ENCODE measurements at places on chromosomes 6 and 20.

GRCh38 chr20:37524859-37525708 lies 2.6 kb downstream of the BLCAP start:
- DNase-seq: peak; percentile 67

- DNase-seq: no peak
Measured at GRCh38 chr6:56820060-56820459, 134.8 kb upstream of the BEND6 start.

- DNase-seq: peak; percentile 25
Measured at GRCh38 chr20:62822788-62823651, 6.2 kb downstream of the COL9A3 start.

DNA sequence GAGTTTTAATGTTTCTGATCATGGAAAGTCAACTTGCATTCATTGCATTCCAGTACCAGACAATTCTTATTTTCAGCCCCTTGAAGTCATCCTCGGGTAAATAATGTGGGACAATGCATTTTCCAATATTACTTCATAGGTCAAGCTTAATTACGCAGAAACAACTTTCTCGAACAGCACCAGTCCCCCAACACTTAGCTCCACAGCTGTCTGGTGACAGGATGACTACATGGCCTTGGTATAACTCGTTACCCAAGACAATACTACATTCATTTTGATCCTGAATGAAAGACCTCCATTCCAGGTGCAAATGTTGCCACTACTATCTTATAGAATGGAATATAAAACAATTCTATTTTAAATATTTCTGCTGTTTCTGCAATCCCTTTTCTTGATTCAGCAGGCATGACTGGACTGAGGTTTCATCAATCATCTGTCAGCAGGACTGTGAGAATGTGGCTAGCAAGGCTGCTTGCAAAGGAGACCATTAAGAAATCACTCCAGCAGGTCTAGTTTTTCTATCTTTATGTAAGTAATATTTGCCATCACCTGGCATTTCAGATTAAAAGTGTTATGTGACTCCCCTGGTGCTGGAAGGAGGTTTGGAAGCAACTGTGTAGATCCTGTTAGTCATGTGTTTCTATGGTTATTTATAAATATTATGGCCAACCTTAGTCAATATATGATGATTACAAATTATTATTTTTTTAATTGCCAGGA lies 147.9 kb downstream of the HAO1 start:
- no peak for DNase-seq

DNA sequence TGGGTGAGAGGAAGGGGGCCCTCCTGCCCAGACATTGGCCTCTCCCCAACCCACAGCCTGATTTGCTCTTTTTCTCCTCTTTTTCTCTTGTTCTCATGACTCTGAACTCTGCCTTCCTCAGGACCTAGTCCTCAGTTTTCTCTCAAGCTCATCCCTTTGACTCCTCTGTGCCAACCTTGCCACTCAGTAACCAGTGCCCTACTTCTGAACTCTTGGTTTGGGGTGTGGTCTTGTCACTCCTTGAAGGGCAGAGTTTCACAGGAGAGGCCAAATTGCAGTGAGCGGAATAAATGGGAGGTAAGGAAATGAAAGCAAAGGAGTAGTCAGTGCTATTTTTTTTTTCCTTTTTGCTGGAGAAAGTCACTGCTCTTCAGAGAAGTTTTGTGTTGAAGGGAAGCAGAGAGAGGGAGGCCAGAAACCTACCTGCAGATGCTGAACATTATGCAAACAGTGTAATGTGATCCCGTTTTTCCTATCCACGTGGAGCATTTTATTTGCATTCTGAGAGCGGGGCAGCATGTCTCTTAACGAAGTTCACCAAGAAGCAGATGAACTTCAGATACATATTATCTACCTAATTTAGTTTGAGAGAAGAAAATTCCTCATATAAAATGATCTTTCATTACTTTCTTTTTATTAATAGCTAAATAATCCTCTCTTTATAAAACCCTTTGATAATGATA lies 26.9 kb downstream of the CFAP61 start:
- no peak for DNase-seq

DNA sequence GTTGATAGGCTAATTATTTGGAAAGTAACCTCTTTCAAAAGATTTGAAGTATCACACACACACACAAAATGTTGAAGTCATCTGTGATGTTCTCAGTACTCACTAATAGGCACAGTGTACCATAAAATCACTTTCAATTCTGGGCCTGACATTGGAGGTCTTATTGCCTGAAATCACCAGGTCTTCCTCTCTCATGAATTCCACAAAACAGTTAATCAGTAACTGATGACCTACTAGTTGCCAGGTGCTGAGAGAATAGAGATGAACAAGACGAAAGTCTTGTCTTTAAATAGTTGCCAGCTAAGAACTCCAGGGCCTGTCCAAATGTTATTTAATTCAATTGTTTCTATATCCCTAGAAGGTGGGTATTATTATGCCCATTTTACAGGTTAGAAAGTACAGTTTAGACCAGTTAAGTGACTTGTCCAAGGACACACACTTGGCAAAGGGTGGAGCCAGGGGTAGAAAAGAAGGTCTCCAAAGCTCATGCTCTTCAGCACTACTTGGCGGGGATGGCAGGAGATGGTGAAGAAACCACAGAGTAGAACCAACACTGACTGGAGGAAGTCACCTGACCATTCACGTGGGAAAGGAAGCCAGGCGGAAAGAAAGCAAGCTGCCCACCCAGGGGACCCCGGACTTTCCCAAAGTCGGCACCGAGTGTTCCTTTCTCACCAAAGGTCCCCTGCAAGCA lies 116.4 kb downstream of the KIF6 start:
- DNase-seq: no peak

DNA sequence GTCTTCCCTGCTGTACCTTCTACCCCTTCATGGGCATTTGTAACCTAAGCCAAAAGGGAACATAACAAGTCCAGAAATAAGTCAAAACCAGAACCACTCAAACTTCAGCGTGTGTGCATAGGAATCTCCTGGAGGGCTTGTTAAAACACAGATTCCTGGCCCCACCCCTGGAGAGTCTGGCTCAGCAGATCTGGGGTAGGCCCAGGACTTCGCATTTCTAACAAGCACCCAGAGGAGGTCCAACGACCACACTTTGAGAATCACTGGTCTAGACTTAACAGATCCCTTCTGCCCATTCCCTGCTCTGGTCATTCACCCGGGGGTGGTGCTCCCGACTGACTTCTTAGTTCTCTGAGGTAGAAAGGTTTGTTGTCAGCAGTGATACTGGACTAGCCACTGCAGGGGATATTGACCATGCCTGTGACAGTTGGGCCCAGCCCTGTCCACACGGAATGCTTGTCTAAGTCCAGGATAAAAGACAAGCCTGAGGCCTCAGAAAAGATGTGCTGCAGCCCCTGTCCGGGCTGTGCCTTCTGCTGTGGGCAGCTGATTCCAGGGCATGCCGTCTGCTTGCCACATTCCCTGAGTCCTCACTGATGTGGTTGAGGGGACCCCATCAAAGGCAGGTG lies 68.6 kb downstream of the SYNJ2 start:
- no peak for DNase-seq

- DNase-seq: no peak
Measured at GRCh38 chr6:21327326-21328112, 266.0 kb upstream of the SOX4 start.

DNA sequence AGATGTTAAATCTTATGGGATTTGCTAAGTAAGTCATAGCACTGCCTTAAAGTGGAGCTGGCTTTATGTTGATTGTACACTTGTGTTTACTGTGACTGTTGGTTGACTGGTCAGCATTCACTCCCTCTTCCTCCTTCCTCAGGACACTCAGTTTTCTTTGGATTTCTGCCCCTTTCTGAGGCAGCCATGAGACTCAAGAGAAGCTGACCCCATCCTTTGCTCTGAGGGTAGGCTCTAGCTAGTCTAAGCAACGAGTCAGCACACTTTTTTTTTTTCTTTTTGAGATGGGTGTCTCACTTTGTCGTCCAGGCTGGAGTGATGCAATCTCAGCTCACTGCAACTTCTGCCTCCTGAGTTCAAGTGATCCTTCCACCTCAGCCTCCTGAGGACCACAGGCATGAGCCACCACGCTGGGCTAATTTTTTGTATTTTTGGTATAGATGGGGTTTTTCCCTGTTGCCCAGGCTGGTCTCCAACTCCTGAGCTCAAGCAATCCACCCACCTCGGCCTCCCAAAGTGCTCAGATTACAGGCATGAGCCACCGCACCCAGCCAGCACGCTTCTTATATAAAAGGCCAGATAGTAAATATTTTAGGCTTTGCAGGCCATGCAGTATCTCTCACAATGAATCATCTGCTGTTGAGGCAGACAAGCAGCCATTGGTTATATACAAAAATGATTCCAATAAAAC lies 191.4 kb downstream of the NFATC2 start:
- no peak for DNase-seq

GRCh38 chr20:16554766-16555543 lies 18.3 kb downstream of the KIF16B start:
- DNase-seq: no peak

- DNase-seq: no peak
Measured at GRCh38 chr6:89731924-89732567, 87.5 kb downstream of the MDN1 start.

DNA sequence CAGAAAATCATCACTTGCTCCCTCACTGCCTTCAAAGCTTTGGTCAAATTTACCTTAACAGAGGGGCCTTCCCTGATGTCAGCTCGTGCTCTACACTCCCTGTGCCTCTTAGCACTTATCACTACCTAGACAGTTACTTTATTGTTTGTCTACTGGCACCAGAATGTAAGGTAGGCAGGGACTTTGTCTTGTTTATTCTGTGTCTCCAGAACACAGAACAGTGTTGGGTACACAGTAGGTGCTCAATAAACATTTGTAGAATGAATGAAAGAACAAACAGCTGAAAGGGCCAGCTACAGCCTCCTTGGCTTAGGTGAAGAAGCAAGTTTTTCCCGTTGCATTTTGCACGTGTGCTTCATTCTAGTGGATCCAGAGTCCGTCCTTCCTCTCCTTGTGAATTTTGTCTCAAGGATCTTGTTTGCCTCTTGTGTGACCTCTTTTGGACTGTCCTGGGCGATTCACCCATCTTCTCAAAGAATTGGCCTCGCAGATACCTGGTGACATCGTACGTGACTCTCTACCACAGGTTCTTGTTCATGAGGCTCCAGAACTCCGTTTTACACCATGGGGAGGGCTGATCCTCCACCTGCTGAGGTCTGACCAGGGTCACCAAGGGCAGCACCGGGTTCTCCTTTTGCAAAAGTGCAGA lies 84.2 kb upstream of the ARMC2 start:
- no peak for DNase-seq

DNA sequence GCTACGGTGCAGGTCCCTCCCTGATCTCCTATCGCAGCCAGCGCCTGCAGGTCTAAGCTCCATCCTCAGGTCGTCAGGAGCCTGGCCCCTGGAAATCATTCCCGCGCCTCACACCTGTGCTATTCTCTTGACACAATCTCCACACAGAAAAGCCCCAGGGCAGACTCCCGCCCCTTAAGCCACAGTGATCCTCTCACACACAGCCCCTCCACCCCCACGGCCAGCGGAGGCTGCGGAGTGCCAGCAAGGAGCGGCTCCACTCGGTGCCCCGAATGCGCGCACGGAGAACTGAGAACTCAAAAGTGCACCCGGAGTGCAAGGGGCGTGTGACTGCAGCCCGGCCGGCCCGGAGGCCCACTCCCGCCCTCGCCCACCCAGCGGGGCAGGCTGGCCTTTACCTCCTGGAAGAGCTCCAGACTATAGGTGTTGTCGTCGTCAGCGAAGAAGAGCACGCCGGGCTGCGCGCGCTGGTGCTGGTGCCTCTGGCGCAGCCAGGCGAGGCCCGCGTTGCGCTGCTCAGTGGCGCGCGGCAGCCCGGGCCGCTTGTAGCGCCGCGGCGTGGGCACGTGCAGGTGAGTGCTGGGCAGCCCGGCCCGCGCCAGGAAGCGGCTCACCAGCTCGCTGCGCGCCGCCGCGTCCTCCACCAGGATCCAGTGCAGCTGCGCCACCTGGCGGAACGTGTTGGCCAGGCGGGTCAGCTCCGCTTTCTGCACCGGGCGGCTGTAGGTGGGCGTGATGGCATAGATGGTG lies 1.2 kb downstream of the B3GAT2 start:
- DNase-seq: peak; percentile 76

- DNase-seq: no peak
Measured at GRCh38 chr6:52546678-52547077, 30.2 kb downstream of the TRAM2 start.

GRCh38 chr20:1813101-1813529 lies 82.1 kb upstream of the SIRPA start:
- no peak for DNase-seq

GRCh38 chr20:49701241-49701790 lies 12.4 kb downstream of the B4GALT5 start:
- no peak for DNase-seq

DNA sequence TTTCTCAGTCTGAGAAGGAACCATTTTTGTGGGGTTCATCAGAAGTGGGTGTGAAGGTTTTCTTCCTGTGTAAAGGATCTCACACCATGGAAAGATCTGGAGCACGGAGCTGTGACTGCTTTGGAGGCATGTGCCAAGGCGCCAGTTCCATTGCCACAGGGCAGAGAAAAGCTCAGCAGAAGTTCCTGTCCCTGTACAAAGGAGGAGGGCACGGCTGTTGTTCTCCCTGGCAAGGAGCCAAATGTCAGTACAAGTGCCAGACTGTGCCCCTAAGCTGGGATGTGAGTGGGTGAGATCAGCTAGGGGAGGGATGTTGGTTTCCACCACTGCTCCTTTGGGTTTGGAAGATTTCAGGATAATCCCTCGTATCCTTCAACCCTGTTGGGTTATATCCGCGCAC lies 117.3 kb downstream of the CRYBG1 start:
- DNase-seq: no peak

DNA sequence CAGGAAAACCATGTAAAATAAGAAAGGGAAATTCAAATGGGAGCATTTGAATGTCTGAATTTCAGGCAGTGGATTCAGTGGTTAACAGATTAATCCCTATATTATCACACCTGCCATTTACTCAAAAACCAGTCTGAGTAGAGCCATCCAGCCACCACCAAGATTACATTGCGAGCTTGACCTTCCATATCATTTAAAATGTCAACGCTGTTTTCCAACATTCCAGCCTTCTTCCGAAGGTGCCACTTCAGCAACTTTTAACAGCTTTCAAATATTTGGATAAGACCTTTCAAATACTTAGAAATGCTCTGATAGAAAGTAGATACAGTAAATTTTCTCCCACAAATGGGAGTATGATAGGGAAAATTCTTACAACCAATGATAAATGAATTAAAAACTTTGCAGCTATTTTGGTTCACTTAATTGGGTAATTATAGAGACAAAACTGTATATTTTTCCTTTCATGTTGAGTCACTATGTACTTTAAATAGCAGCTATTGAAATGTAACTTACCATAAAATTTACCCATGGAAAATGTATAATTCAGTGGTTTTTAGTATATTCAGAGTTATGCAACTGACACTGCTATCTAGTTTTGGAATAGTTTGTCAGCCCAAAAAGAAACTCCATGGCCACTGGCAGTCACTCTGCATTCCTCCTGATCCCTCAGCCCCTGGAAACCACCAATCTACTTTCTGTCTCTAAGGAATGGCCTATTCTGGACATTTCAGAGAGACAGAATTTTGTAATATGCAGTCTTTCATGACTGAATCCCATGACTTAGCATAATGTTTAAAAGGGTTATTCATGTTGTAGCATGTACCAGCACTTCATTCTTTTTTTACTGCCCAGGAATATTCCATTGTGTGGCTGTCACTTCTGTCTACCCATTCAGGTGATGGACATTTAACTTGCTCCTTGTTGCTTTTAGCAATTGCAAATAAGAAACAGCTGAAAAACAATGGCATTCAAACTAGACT lies 21.5 kb downstream of the EZR start:
- DNase-seq: no peak
